ENCODE measurements at places on chromosomes 1 and 21. TPM values are rescaled to one million over a fixed set of nuclear protein-coding genes. Genes with fewer than 3 reads are reported as not detected.

The WDR64 gene
- not detected for total RNA-seq

The ADAM30 gene
- total RNA-seq, result not detected

The PCAT6 gene
- total RNA-seq, result 3.8 TPM

The CA14 gene
- not detected for total RNA-seq

The LAPTM5 gene
- total RNA-seq, result 1.3 TPM

The OR2T11 gene
- not detected for total RNA-seq

The DCST1 gene
- total RNA-seq, result not detected

The HENMT1 gene
- total RNA-seq, result 3.4 TPM

The ANGPTL3 gene
- total RNA-seq, result not detected

The CD1B gene
- not detected for total RNA-seq

The DEGS1 gene
- total RNA-seq, result 126 TPM

The S100A7 gene
- total RNA-seq, result not detected

The TYW3 gene
- 5.9 TPM for total RNA-seq

The LENEP gene
- not detected for total RNA-seq

The ADAMTS5 gene
- 8.4 TPM for total RNA-seq

The EYA3 gene
- total RNA-seq, result 9.8 TPM

The XPR1 gene
- 9.2 TPM for total RNA-seq

The GNG4 gene
- 0.34 TPM for total RNA-seq

The GCLM gene
- total RNA-seq, result 40.9 TPM

The S100A16 gene
- 164 TPM for total RNA-seq

Measured in cardiac ventricle fibroblast (primary cell).